ENCODE measurements at places on chromosomes 7 and 10.

DNA sequence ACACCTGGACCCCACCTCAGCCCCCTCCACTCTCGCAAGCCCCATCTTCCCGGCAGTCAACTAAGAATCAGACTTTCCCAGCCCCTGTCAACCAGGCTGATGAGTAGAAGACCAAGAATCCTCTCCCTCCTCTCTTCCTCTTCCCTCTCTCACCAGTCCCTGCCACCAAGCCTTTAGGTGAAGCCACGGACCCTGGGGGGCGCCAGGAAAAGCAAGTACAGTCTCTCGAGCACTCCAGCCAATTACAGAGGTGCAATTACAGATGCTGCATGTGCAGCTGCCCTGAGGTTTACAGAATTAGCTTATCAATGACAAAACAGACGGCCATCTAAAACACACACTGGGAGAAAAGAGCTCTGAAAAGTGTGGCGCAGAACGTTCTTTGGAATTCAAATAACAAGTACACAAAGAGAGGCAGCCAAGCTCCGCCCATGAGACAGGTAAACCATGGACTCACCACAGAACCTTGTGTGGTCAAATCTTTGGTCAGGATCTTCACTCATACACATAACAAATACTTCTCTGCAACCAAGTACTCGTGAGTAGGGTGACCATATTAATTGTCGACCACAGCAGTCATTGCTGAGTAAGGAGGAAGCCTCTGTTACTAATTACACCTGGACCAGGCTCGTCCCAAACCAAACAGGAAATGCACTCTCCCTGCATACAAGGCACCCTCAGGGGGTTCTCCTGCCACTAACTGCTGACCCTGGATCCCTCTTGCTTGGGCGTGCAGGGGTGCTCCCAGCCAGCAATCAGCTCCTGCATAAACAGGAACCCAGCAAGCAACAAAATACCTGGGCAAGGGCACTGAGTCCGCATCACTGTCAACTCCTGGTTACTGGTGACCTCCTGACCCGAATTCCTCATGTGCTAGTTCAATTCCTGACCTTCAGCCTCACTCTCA, 189.2 kb downstream of the FAM107B start:
- peak; percentile 71 for DNase-seq

DNA sequence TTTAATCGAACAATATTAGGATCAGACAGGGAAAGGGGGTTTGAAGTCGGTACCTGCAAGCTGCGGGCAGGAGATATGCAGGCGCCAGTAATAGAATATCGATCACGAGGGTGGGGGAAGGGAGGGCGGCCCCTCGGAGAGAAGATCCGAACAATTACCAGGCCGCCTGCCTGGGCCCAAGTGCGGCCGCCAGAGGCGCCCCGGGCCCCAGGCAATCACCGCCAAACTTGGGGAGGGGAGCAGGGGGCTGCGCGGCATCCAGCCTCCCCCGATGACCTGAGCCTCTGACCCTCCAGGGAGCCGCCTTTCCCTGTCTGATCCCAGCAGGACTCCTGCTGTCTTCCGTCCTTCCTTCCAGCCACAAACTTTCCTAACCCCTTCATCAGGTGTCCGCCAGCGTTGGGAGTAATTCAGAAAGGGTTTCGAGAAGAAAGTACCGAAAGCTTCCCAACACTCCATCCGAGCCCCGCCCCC, 1.1 kb downstream of the NKX1-2 start:
- DNase-seq: no peak

DNA sequence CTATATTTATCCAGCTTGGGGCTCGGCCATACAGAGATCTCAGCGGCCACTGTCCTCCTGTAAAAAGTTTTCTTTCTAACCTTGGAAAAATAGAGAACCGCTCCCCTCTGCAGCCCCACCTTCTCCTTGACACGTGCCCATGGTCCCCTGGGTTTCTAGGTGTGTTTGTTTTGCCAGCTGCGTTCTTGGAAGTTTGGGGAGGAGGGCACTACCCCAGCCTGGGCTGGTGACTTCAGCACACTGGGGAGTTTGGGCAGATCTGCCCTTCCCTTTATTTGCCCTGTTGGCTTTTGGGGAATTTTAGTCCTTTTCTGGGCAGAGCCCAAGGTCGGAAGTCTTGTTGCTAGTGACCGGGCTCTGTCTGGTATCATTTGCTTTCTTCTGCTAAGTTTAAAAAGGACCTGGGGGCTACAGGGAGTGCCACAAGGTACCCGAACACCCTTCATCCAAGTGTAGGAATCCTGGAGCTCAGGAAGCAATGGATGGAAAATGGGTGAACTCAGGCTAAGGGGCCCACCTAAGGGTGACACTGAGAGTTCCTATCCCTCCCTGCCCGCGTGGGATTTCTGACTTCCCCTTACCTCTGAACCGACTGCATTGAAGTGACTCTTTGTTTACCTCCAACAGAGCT, 1.7 kb downstream of the ADAMTS14 start:
- no peak for DNase-seq

- no peak for DNase-seq
These were observed 66.3 kb downstream of the C10orf143 start for GRCh38 chr10:130044067-130045061.

- no peak for DNase-seq
These were observed 8.7 kb upstream of the EN2 start for GRCh38 chr7:155449008-155449868.

DNA sequence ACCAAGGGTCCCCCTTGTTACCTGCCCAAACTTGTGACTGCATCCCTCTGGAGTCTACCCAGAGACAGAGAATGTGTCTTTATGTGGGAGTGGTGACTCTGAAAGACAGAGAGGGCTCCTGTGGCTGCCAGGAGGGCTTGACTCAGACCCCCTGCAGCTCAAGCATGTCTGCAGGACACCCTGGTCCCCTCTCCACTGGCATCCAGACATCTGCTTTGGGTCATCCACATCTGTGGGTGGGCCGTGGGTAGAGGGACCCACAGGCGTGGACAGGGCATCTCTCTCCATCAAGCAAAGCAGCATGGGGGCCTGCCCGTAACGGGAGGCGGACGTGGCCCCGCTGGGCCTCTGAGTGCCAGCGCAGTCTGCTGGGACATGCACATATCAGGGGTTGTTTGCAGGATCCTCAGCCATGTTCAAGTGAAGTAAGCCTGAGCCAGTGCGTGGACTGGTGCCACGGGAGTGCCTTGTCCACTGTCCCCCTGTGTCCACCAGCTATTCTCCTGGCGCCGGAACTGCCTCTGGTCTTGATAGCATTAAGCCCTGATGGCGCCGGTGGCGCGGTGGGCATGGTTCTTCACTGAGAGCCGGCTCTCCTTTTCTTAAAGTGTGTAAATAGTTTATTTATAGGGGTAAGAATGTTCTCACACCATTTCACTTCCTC, 19.4 kb upstream of the SH2D4B start:
- no peak for DNase-seq

DNA sequence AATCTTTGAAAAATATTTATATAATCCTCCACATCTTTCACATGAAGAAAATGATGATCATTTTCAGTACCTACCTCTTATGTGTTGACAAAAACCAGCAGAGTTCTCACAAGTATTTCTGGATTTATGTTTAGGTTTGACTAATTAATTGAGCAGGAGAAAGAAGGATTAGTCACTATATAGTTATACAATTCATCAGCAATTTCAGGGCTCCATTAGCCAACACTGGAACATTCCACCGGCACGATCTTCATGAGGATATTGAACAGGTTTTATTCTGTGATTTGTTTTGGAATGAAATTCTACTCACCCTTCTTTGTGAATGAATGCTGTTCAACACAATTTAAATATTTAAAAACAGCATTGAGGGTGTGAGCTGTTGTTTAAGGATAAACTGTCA, 163.2 kb downstream of the SEM1 start:
- DNase-seq: no peak

GRCh38 chr10:6721480-6721879, 141.4 kb upstream of the PRKCQ start:
- no peak for DNase-seq

Measured in T-helper 2 cell (primary cell).